ENCODE measurements at places on chromosomes 5 and 9. TPM values are rescaled to one million over a fixed set of nuclear protein-coding genes. Genes with fewer than 3 reads are reported as not detected.

SV2C gene
- total RNA-seq: not detected

SLIT3 gene
- total RNA-seq: not detected

ECM2 gene
- 1.2 TPM for total RNA-seq

GRIA1 gene
- total RNA-seq: 3.4 TPM

TNC gene
- total RNA-seq: 24.8 TPM

LCNL1 gene
- total RNA-seq: 0.29 TPM

PPIC gene
- total RNA-seq: 37.5 TPM

LHX2 gene
- not detected for total RNA-seq

MOB3B gene
- total RNA-seq: 1.1 TPM

WNK2 gene
- total RNA-seq: not detected

MEIKIN gene
- not detected for total RNA-seq
